Astrocyte of the spinal cord (primary cell): ENCODE measurements at places on chromosomes 16 and 17.
A peak's percentile ranks its signal among the peaks of the same experiment; 100 is the strongest.

- DNase-seq = peak; percentile 83
Observed at GRCh38 chr17:48002266-48002915, 31.5 kb downstream of the CDK5RAP3 start.

DNA sequence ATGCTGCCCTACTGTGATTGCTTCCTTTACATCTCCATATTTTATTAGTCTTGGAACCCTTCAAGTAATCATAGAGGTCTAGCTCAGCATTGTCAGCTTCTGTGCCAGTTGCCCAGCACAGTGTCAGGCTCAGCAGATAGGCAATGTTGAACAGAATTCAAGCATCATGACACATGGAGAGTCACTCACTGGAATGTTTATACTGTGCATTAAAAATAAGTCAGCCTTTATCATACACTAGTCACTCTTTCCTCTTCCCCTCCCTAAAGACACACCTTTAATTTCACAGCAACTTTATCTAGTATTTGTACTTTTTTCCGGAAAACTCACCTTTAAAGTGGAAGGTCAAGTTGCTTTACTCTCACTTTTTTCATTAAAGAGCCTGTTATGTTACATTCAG, 253.8 kb upstream of the CDH11 start:
- peak; percentile 8 for DNase-seq

DNA sequence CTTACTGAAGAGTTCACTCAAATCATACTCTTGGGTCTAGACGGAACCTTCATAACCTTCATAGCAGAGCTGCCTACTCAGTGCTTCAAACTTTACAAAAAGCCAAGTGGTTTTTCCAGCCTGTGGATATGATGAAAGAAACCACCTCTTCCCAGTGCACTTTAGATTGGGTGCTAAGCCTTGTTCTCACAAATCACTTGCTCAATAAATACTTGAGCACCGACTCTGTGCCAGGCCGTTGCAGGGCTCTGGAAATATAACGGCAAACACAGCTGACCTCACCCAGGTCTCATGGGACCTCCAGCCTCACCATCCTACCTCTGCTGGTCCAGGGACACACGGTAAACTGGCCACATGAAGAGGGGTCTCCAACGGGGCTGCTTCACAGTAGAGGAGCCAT, 35.7 kb downstream of the CDRT4 start:
- DNase-seq = no peak

- DNase-seq = peak; percentile 74
Observed at GRCh38 chr16:80023865-80024264, 423.3 kb upstream of the MAF start.

DNA sequence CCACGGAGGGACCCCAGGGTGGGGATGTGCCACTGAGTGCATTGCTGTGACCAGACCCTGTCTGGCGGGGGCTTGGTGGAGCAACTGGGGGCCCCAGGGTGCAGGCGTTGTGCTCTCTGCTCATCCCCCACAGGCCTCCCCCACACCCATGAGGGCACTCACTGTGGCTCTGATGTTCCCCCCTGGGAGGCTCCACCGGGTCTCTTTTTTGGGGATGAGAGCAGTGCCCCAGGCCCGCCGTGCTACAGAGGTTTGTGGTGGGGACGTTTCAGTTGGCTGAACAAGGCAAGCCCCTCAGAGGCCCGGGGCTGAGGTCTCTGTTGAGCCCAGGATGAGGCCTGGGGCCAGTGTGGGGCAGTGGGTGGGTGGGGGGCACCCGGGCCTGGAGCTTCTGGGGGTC, 2.5 kb downstream of the CCDC78 start:
- no peak for DNase-seq

DNA sequence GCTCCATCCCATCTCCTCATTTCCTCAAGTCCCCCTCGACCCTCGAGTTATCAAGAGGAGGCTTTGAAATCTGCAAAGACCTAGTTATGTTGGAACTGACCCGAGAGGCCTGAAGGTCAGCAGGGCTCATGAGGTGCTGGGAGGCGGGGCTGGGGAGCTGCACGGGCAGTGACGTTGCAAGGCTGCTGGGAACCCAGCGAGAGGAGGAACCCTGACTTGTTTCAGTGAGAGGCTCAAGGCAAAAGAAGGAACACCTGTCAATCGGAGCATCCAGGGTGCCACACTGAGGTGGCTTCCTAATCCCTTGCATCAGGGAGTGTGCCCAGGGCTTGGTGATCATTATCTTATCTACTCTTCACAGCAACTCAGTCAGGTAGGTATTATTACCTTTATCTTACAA, 86.9 kb downstream of the CDH11 start:
- DNase-seq = no peak

- DNase-seq = peak; percentile 59
Observed at GRCh38 chr16:48561960-48562393, 48.0 kb downstream of the N4BP1 start.

GRCh38 chr16:70453892-70454221, 538 bp upstream of the FCSK start:
- DNase-seq = no peak

GRCh38 chr17:58527949-58528348, 13.5 kb upstream of the MTMR4 start:
- DNase-seq = peak; percentile 56

DNA sequence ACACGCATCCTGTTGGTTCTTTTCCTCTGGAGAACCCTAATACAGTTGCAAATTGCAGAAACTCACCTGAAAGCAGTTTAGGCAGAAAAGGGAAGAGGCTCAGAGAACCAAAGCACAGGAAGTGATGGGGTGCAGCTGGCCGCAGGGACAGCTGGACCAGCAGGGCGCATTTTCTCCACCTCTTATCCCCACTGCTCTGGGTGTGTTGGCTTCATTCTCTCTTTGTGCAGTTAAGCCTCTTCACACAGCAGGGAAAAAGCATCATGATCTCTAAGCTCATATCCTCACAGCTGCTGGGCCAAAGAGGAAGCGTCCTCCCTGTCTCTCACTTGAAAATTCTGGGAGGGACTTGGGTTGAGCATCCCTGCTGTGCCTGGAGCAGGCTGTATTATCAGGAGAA, 20.0 kb upstream of the LRRC75A start:
- DNase-seq = peak; percentile 62

DNA sequence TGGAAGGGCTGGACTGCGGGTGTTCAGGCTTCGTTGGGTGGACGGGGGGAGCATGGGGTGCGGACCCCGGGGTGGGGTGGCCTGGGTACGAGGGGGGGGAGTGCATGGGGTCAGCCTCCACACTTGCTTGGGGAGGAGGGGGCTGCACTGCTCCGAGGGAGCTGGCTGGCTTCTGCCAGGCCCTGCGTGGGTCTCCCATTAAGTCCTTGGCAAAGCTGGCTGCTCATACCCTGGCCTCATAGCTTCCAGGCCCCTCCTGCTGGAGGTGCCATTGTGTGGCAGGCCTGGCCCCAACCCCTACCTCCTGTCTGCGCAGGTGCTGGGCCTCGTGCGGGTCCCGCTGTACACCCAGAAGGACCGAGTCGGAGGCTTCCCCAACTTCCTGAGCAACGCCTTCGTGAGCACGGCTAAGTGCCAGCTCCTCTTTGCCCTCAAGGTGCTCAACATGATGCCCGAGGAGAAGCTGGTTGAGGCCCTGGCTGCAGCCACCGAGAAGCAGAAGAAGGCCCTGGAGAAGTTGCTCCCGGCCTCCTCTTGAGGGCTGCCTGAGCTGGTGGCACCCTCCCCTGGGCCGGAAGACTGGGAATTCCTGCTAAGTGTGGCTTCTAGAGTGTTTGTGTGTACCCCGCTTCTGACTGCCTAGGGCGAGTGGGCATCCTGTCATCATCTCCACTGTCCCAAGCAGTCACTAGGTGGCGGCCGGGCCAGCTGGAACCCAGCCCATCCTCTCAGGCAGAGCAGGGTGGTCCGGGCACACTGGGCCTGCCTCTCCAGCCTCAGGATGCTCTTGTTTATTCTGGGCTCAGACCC, 1.5 kb downstream of the NUDT16L1 start:
- no peak for DNase-seq

DNA sequence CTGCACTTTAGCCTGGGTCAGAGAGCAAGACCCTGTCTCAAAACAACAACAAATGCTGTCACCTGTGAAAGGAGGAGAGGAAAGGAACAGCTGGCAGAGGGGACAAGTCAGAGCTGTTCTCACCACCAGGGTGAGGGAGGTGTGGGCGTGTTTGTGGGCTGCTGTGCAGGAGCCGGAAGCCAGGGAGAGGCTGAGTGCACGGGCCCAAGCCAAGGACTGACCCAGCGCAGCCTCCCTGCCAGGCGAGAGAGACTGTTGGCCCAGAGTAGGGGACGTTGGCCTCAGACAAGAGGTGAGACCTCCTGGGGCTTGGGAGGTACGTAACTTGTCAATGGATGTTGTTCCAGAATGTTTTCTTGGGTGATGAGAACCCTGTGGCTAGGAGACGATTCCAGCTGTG, 10.7 kb downstream of the SPNS2 start:
- DNase-seq = peak; percentile 15
